Activated CD4-positive, alpha-beta T cell treated with anti-CD3 and anti-CD28 coated beads for 48 hours (primary cell): ENCODE measurements at places on chromosomes 7 and 10.
A peak's percentile ranks its signal among the peaks of the same experiment; 100 is the strongest.

GRCh38 chr7:137519181-137519691, 175.7 kb upstream of the PTN start:
- no peak for DNase-seq

- DNase-seq, result no peak
Measured at GRCh38 chr7:149720372-149721083, 52.9 kb downstream of the ZNF467 start.

DNA sequence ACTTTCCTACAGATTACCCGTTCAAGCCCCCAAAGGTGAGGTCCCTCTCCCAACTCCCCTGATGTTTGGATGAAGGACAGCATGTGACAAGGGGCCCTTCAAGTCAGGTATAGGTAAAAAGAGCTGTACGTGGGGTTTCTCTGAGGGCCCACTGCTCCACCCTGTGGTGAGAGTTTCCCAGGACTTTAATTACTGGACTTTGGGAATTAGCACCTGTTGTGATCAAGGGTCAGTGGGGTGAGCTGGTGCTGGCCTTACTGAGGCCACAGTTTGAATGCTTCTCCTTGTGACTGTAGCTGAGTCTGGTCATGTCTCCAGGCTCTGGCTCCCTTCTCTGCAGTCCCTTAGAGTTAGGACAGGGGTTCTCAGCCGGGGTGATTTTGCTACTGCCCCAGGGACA, 16.8 kb downstream of the UBE2D4 start:
- no peak for DNase-seq

DNA sequence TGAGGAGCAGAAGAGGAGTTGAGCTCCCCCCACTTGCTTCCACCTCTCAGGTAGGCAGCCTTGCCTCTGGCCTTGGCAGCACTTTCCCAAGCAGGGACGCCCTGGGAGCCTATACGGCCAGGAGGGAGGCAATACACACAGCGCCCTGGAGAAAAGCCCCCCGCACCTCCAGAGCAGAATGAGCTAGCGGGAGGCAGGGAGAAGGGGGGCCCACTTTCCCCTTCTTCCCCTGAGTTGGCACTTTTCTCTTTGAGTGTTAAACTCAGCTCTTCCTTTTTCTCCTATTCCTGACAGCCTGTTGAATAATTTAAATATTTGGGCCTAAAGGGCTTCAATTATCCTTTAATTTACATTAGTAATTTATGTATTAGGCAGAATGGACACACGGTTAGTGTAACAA, 35.8 kb downstream of the UNC5B start:
- no peak for DNase-seq

GRCh38 chr10:7610026-7610425, 56.7 kb downstream of the ITIH5 start:
- DNase-seq, result no peak

GRCh38 chr7:105655067-105655466, 73.8 kb upstream of the EFCAB10 start:
- DNase-seq, result no peak

GRCh38 chr7:157587051-157587804, 250.4 kb downstream of the DNAJB6 start:
- no peak for DNase-seq

DNA sequence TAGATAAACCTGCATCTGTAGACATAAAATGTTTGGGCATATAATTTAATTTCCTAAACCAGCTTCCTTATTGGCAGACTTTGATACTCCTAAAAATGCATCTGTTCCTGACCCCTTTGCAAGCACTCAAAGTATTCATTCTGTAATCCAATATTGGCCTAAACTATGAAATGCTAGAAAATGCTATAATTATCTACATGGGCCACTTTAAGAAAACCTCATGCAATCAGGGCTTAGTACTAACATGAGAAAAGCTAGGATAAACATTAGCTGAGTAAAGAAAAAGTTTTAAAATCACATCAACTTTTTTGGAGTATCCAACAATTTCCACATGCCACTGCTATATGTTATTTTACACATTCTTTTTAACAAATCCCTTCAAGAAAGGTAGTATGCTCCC, 57.2 kb downstream of the PARD3 start:
- DNase-seq, result no peak

DNA sequence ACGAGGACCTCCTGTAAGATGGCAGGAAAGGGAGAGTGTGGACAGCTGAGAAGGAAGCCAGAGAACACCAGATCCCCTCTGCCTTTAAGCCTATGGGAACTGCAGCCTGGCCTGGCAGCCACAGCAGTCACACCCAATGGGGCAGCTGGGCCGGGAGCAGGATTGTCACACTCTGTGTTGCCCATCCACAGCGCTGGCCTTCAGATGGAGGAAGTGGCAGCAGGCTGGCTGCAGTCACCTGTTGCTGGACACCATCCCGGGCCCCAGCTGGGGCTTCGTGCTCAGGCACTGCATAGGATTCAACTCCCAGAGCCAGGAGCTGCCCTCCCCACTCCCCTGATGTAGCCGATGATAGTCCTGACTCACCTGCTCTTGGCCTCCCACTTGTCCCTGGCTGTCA, 114.4 kb downstream of the COL13A1 start:
- DNase-seq, result no peak

DNA sequence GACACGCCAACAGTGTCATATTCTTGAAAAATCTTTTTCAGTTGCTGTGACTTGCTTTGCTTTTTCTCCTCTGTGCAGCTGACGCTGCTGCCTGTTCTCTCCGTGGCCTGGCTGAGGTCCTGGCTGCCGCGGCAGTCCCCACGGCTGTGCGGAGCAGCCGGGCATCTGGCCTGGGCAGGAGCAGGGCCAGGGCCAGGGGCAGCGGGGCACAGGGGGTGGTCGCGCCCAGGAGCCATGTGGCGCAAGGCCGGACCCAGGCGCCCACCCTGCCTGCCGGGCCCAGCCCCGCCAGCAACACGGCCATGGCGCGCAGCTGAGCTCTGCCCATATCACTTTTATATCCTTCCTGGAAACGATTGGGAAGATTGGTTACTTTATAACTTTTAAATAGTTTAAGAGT, 109.4 kb upstream of the ACBD5 start:
- DNase-seq, result no peak

DNA sequence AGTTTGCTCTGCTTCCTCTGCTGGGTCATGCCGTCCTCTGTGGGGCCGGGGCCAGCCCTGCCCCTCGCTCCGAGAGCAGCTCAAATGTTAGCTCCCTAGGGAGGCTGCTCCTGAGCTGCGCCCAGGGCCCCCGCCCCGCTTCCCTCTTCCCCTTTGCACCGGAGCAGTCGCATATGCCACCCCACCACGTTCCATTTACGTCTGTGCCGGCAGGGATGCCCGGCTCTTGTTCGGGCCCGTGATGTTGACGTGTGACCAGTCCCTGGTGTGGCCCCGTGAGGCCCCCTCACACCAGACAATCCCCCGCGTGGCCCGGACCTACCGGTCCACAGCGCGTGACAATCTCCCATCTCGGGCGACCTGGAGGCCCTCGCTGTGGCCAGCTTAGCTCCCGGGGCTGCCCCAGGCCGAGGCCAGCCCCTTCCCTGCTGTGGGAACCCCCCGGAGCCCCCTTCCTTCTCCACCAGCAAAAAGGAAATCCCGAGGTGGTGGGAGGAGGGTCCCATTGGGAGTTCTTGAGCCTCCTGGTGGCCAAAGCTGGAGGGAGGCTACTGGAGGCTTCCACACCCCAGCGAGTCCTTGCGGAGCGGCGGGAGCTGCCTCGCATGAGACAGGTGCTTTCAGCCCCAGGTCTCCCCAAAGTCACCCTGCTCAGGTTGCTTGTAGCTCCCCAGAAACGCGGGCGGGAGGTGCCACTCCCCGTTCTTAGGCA, 15.2 kb downstream of the FAM20C start:
- DNase-seq, result no peak

DNA sequence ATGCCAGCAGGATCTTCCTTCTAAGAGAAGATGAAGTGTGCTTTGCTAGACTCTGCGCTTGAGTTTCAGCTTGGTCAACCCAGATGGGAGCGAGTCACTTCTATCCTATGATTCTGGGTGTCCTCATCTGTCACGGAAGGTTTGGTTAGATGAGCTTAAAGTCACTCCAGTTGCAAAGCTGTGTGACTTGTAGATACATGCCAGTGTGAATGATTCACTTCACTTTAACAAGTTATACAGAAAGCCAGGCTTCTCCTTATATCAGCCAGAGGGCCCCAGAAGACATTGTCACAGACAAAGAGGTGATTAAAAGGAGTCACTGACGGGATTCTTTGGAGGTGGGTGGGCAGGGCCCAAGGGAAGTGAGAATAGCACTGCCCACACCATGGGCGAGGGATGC, 122.6 kb upstream of the PFKP start:
- no peak for DNase-seq

DNA sequence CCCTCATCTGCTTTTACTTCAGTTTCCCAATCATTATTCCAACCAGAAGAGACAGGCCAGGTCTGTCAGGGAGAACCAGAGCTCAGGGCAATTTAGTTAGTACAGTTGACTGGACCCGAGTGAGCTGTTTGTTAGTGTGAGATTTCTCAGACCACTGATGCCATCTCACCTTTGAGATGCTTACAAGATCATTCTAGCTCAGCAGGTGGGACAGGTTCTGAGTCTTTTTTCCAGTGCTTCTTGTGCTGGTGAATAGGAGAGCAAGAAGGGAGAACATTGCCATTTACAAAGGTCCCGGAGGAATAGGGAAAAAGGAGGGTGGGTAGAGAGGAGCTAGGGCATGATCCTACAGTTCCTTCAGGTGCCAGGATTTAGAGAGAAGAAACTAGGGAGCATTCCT, 112.4 kb upstream of the IFRD1 start:
- no peak for DNase-seq

DNA sequence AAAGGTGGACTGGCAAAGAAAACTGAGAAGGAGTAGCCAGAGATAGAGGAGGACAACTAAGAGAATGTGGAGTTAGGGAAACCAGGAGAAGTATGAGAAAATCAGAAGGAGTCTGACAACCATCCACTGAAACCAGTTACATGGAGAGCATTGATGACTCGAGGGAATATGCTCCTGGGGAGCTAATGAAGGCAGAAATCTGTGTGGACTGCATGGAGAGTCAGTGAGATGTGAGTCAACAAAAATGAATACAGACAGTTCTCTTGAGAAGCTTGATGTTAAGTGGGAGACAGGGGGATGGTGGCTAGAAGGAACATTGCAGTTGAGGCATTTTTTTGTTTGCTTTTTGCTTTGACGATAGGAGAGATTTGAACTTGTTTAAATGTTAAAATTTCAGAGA, 34.3 kb upstream of the ZNF32 start:
- no peak for DNase-seq

- no peak for DNase-seq
Measured at GRCh38 chr7:33487998-33488682, 358.8 kb downstream of the BBS9 start.

DNA sequence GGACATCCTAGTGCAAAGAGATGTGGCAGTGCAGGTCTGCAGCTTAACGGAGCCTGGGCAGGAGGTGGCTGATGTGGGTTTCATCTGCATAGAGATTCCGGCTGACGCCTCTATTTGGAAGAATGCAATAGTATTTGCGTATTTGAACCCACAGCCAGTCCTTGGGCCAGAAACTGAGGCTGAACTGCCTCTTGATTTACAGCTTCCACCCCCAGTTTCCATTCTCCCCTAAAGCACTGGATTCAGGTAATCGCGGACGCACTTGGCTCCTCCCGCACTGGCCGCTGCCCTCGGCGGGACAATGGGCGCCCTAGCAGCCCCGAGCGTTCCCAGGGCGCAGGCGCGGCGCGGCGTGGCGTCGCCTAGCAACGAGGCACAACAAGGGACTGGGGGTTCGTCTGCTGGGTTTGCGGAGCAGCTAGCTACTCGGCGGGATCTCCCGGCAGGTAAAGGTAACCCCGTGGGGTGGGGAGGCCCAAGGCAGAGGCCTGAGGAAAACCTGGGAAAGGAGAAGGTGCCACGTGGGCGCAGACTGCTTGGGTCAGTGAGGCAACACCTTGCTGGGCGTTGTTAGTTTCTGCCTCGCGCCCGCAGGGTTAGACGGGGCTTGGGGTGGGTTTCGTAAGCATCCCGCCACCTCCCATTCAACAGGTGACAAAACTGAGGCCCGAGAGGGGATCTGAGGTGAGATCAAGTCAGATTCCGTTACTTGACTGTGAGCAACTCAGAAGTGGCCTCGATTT, at the start of gene ARMC3:
Gene ARMC3 (plus strand): TSS at position 393 of the 743 bp plus-strand sequence. CDS start 3,944 bp downstream, outside the sequence.
- peak; percentile 78 for DNase-seq

DNA sequence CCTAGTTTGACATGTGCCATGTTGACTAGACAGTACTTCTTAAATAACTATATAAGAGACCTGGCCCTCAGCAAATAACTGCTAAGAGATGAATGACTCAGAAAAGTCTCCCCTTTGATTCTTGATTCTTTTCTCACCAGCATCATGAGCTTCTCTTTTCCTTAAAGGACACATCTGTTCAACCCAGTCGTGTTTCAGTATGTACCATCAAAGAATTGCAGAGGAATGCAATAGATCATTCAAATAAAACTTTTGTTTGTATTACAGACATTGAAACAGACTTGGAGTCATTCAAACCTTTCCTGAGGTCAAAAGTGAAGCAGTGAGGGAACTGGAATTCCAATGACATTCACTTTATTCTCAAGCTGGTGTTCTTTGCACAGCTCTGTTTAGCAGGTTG, 598.3 kb upstream of the GHITM start:
- no peak for DNase-seq

GRCh38 chr7:2336626-2337299, 17.9 kb upstream of the EIF3B start:
- DNase-seq, result no peak

DNA sequence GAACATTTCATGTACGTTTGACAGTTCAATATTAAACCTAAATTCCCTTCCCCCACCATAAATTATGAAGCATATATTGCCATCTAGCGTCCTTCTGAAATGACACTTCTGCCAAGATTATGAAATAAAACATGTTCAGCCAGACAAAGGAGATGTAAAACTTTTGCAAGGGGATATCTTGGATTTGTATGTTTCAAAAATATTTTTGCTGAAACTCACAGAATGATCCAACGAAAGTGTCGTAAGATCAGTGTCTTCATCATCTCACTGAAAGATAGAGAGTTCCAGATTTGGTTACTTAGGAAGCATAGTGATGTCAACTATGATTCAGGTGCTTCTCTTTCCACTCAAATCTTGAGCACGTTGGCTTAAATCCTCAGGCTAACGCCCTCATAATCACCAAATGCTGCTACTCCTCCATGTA, 904.3 kb downstream of the XPNPEP1 start:
- no peak for DNase-seq

DNA sequence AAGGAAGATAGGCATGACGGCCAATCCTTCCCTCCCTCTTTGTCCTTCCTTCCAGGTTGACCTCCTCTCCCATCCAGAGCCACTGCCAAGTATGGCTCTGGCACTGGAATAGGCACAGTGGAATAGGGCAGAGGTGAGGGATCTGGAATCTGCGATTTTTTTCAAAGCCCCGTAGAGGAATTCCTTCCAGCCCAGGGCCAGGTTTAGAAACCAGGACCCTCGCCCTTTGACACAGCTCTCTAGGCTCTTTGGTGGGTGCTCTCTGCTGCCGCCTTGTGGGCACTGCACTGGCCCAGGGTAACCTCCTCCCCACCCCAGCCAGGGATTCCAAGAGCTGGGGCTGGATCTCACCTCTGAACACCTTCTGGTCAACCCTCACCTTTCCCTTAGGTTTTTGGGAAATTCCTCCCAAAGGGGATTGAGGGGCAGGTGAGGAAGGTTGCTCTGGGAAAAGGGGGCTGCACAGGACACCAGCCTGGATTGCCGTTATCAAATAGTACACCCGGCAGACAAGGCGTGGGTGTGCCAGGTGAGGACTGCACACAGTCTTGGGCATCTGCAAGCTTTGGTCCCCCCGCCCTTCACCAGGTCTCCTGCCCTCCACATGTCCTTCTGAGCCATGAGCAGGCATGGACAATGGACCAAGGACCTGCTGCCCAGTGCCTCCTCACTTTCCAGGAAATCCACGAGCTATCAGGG, 22.8 kb downstream of the C10orf105 start:
- peak; percentile 81 for DNase-seq
